ENCODE measurements at places on chromosomes 11 and 22.
A peak's percentile ranks its signal among the peaks of the same experiment; 100 is the strongest.

DNA sequence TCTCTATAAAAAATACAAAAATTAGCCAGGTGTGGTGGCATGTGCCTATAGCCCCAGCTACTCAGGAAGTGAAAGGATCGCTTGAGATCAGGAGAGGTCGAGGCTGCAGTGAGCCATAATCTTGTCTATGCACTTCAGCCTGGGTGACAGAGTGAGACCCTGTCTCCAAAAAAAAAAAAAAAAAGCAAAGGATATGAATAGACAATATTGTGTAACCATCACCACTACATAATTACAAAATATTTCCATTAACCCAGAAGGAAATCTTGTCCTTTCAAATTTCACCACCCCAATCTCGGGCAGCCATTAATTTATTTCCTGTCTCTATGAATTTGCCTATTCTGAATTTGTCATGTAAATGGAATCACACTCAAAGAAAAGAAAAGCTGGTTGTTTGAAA lies 21.2 kb downstream of the RSF1 start:
- no peak for DNase-seq

GRCh38 chr22:18079706-18080233 lies 2.0 kb downstream of the PEX26 start:
- no peak for DNase-seq

- DNase-seq: no peak
Observed at GRCh38 chr11:80365076-80365725, 924.4 kb upstream of the TENM4 start.

DNA sequence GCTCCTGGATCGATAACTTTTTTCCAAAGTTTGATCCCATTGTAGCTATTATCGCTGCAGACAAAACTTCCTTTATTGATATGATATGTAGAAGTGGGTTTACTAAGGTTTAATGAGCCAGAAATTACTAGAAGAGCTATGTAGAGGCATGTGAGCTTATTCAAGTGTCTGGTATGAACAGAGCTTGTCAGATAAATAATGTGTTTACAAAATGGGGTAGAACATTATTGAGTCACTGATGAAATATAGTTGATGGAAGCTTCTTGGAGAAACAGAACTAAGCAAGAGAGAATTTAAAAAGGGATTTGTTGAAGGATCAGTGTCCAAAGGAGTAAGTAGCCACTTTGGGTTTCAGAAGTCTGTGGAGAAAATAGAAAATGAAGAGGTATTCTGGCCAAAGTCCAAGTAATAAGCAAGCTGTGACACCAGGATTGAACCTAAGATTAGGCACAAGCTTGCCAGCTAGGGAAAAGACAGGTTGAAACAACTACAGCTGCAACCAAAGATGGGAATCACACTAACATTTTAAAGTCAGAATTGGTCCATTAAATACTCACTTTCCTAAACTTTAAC lies 104.3 kb downstream of the MAML2 start:
- no peak for DNase-seq

- no peak for DNase-seq
Observed at GRCh38 chr11:69449320-69450063, 32.0 kb upstream of the LINC01488 start.

- no peak for DNase-seq
Observed at GRCh38 chr11:93024369-93024768, 54.9 kb downstream of the MTNR1B start.

- peak; percentile 22 for DNase-seq
Observed at GRCh38 chr22:36659762-36660509, 43.6 kb downstream of the CACNG2 start.

DNA sequence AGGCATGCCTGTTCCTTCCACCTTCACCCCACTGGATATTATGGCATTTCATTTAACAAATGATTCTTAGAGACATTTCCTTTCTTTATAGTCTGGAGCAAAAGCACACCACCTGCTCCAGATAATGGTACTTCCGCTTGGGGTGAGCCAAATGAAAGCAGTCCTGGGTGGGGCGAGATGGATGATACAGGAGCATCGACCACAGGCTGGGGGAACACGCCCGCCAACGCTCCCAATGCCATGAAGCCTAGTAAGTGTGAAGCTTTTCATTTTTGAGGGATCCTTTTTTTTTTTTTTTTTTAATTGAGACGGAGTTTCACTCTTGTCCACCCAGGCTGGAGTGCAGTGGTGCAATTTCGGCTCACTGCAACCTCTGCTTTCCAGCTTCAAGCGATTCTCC lies 76.3 kb upstream of the ADSL start:
- no peak for DNase-seq

DNA sequence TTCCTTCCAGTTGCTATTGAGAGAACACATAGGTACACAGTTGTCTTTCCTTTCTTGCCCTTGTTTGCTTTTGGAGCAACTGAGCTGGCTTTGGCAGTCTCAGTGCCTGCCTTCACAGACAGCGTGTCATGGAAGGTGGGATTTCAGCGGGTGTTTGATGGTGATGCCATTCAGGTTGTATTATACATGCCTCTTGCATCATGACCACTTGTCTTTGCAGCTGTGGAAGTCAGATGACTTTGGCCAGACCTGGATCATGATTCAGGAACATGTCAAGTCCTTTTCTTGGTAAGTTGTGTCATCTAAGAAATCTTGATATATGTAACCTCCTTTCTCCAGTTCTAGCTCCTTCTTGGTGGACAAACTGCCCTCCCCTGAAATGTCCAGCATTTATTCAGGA lies 37.1 kb upstream of the SORL1-AS1 start:
- no peak for DNase-seq

- no peak for DNase-seq
Observed at GRCh38 chr11:1868636-1869291, 15.9 kb downstream of the LSP1 start.

DNA sequence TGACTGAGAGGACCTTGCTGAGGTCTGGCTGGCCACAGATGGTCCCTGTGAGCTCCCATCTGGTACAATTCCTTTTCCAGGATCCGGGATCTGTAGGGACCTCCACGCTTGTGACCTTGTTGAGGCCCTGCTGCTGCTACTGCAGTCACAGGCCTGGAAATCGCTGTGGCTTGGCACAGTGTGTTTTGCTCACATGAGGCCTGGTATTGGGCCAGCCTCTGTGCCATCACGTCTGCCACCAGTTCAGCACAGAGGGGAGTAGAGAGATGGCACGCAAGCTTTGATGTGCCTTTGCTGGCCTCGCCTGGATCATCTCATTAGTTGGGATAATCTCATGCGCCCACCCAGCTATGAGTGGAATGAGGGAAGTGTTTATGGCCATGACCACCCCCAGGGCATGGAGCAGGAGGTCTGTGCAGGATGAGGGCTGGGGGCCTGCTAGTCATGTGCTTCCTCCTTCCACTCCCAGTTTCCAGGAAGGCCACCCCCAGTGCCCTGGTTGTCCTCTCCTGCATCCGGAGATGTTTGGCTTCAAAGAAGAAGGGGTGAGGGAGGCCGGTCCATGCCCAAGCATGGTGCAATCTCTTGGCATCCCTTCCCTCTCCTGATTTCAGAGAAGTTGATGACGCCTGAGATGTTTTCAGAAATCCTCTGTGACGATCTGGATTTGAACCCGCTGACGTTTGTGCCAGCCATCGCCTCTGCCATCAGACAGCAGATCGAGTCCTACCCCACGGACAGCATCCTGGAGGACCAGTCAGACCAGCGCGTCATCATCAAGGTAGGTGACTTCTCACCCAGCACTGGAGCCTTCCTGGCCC lies 22.4 kb downstream of the DERL3 start:
- DNase-seq: no peak

GRCh38 chr22:42623301-42623751 lies 8.6 kb upstream of the POLDIP3 start:
- DNase-seq: no peak

GRCh38 chr11:88692306-88693086 lies 355.0 kb upstream of the CTSC start:
- no peak for DNase-seq

DNA sequence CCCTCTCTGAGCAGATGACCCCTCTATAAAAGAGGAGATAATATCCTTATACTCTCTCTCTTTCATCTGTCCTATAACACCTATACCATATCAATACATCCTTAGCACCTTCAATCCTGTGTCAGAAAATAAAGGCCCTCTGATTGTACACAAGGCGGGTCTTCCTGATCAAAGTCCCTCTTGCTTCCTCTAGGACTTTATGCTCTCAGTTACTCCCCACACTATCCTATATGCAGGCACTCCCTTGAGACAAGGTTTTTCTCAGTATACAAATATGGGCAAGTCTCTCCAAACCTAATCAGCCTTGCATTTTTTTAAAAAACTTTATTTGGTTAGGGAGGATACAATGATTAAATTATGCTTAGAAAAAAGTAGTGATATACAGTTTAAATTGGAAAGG lies 17.3 kb upstream of the HORMAD2 start:
- no peak for DNase-seq

- peak; percentile 39 for DNase-seq
Observed at GRCh38 chr11:77411137-77411707, 62.7 kb downstream of the PAK1 start.

DNA sequence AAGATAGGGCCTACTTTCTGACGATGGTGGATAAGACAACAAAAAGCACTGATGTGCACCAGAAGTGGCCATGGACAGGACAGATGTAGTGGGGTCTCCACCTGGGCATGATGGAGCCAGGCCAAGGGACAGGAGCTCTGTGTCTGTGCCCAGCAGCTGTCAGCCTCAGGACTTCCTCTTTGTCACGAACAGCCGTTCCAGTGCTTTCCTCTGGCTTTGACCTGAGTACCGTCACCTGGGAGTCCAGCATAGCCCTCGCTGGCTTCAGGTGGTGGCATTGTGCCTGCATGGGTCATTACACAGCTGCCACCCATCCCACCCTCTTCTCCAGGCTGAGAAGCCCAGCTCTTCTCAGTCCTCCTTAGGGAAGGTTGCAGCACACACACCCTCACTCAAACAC lies 137.8 kb downstream of the GRIK4 start:
- no peak for DNase-seq

DNA sequence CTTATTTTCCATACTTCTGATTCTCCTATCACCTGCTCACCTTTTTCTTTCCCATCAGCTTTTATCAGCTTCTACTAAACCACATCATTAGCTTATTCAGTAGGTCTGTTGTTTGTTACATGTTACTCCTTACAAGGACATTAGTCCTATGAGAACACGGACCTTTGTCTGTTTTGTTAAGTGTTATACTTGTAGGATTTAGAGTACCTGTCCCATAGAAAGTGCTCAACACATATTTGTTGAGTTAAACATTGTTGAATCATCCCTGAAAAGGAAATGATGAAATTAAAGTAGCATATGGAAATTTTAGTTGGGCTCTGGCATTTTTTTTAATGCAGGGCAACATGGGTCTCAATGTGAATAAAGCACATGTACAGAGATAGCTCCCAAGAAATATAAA lies 222.1 kb upstream of the CARD18 start:
- DNase-seq: no peak

- no peak for DNase-seq
Observed at GRCh38 chr22:22161924-22162851, 82.4 kb upstream of the VPREB1 start.

DNA sequence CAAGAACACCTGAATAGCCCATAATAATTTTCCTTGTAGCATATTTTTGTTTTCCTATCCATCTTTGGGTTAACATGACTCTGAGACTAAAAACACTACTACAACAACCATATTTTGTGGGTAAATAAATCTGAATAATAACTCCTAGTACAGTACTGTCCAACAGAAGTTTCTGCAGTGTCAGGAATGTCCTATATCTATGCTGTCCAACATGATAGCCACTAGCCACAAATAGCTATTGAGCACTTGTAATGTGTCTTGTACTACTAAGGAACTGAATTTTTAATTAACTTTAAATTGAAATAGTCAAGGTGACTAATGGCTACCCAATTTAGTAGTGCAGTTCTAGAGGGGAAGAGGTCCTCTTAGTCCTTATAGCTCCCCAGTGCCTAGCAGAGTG lies 135.6 kb downstream of the CADM1 start:
- DNase-seq: no peak

- no peak for DNase-seq
Observed at GRCh38 chr11:44032299-44033085, 15.3 kb upstream of the ACCSL start.

DNA sequence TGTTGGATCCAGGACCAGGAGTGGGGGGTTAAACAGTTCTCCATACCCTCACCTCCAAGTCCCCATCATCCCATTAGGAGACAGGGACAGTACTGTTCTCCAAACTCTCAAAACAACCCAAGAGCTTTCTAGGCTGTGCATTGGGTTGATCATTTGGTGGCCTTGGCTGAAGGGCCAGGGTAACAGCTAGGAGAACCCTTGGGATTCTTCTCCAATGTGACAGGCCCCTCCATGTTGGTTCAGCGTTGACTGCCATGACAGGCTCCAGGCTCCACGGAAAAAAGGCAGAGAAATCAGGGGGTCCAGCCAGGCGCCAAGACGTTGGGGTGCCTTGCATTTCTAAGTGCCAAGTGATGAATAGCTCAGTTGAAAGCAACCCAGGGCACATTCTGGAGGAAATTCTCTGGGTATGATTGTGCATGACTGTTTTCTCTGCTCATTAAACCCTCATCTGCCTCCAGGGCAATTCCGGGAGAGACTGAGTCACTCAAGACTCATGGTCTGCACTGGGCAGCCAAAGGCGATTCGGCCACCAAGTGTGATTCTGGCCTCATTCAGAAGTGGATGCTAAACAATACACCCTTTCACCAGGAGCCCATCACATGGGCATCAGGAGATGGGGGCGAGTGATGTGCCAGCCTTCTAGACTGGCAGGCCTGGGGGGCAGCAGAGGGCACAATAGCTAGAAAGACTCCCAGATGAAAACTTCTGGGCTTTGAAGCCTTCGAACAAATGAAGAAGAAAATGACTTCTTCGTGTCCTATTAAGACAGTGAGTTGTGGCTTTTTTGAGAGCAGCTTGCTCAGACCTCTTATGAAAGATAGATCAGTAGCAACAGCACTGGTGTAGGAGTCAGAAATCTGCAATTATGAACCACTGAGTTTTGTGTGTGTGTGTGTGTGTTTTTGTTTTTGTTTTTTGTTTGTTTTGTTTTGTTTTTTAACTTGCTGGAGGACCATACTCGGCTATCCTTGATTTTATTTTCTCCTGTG lies 27.7 kb downstream of the CD44 start:
- DNase-seq: no peak

DNA sequence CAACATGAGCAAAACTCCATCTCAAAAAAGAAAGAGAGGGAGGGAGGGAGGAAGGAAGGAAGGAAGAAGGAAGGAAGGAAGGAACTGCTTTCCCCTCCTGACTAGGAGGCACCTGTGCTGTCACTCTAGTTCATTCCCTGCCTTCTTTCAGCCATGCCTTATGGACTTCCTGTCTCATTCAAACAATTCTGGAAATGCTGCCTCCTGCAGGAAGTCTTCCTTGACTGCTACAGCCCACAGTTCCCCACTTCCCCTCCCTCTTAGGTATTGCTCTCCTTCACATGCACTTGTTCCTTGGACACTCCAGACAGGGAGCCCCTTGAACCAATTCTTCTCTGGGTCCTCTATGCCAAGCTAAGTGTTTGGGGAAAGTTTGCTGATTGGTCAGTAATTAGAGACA lies 31.6 kb upstream of the WNT11 start:
- DNase-seq: no peak

- no peak for DNase-seq
Observed at GRCh38 chr11:19819148-19819547, 106.5 kb downstream of the NAV2 start.

GRCh38 chr11:61569018-61569417 lies 11.9 kb downstream of the SYT7 start:
- DNase-seq: no peak

GRCh38 chr11:95760941-95761340 lies 28.6 kb downstream of the FAM76B start:
- DNase-seq: no peak

All from stimulated activated naive CD8-positive, alpha-beta T cell treated with anti-CD3 and anti-CD28 coated beads, Interleukin-15, amount 100 ng/mL, for 72 hours (primary cell).